ENCODE measurements at places on chromosomes 7 and 10. TPM values are rescaled to one million over a fixed set of nuclear protein-coding genes. Genes with fewer than 3 reads are reported as not detected.

RNF32 gene
- total RNA-seq = 0.46 TPM

GIMAP6 gene
- total RNA-seq = 10.5 TPM

NCF1 gene
- 4.1 TPM for total RNA-seq

HTRA1 gene
- not detected for total RNA-seq

PDK4 gene
- not detected for total RNA-seq

ITGB8 gene
- not detected for total RNA-seq

FXYD4 gene
- not detected for total RNA-seq

OR2A5 gene
- not detected for total RNA-seq

OR2A42 gene
- total RNA-seq = not detected

LIPF gene
- not detected for total RNA-seq

CALML3 gene
- not detected for total RNA-seq

HECTD2 gene
- total RNA-seq = 0.69 TPM

TRIM50 gene
- not detected for total RNA-seq

TMEM176B gene
- not detected for total RNA-seq

PLPP4 gene
- not detected for total RNA-seq
